ENCODE measurements at places on chromosomes 16 and 17. TPM values are rescaled to one million over a fixed set of nuclear protein-coding genes. Genes with fewer than 3 reads are reported as not detected.

DNA sequence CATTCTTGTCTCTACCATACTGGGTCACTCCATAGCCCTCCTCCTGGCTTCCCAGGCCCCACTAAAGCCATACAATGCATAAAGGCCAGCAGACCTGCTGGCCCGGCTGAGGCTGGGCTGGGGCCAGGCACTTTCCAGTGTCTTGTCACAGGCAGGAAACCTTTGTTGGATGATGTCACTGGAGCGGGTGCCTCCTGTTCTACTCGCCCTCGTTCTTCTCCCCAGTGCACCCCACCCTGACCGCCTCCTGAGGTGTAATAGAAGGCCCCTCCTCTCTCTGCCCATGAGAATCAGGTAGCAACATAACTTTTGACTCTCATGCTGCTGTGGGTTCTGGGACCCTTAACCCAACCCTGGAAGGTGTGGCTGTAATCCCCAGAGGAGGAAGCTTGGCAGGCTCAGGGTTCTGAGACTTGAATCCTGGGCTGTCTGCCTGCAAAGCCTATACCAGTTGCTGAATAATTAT lies 54.2 kb upstream of the IL34 start:
- no peak overlapping the region for H3K4me3 ChIP-seq
- H3K27me3 ChIP-seq, result no peaks in the 10 kb centered on the region
- H3K27ac ChIP-seq, result no peak overlapping the region

GRCh38 chr17:75249564-75249963 lies 11.8 kb downstream of the GGA3 start:
- H3K27me3 ChIP-seq, result no peaks in the 10 kb centered on the region
- no peak for DNase-seq
- no peaks in the 10 kb centered on the region for H3K36me3 ChIP-seq
- H3K27ac ChIP-seq, result no peak overlapping the region

GRCh38 chr17:14304773-14305517 lies 4.1 kb downstream of the HS3ST3B1 start:
- H3K27me3 ChIP-seq, result no peaks in the 10 kb centered on the region
- H3K27ac ChIP-seq, result no peak overlapping the region
- DNase-seq, result no peak
- no peaks in the 10 kb centered on the region for H3K36me3 ChIP-seq
- H3K4me3 ChIP-seq, result no peak overlapping the region

The IL17C gene
- not detected for total RNA-seq
